Pulmonary artery endothelial cell (primary cell): ENCODE measurements at places on chromosomes 1 and 21. TPM values are rescaled to one million over a fixed set of nuclear protein-coding genes. Genes with fewer than 3 reads are reported as not detected.

The PRKAA2 gene
- total RNA-seq, result 4.3 and 6.2 TPM in 2 replicates

The FBLIM1 gene
- total RNA-seq, result 311 and 321 TPM in 2 replicates

The CFHR4 gene
- total RNA-seq, result not detected in 2 replicates

The SPRR2B gene
- not detected in 2 replicates for total RNA-seq

The TNFSF18 gene
- 41.7 and 45.6 TPM in 2 replicates for total RNA-seq

The KLHL17 gene
- total RNA-seq, result 6.9 and 7.8 TPM in 2 replicates

The ATP1A2 gene
- not detected in 2 replicates for total RNA-seq

The FABP3 gene
- 0.26 and 0.35 TPM in 2 replicates for total RNA-seq

The TMEM82 gene
- total RNA-seq, result not detected in 2 replicates

The SAMD13 gene
- 2.6 and 3.2 TPM in 2 replicates for total RNA-seq

The ANKRD45 gene
- 0.20 and 0.49 TPM in 2 replicates for total RNA-seq

- peak; percentile 84 for DNase-seq
These were observed 44.9 kb downstream of the RAB3B start for GRCh38 chr1:51945591-51945990.

- DNase-seq, result no peak
These were observed 1470.7 kb upstream of the PRMT6 start for GRCh38 chr1:105585791-105586190.

GRCh38 chr1:236657398-236657797 lies 28.9 kb upstream of the ACTN2 start:
- no peak for DNase-seq

DNA sequence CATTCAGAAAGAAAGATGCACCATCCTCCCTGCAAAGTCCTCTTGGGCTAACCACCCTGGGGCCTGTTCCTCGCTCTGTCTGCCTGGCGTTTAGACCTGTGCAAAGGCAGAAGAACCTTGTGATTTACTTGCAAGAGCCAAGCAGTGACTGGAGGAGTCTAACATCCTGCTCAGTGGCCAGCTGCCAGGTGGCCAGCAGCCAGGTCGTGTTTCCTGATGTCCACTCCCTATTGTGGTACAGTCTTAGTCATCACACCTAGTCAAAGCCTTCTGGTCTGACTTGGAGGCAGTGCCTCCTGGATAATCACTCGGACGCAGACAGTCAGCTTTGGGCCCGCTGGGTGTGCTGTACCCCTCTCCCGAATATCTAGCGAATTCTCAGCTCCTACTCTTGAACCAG lies 118.1 kb downstream of the PGBD5 start:
- peak; percentile 83 for DNase-seq

- DNase-seq, result no peak
These were observed 26.3 kb upstream of the TRABD2B start for GRCh38 chr1:48023488-48023887.

GRCh38 chr1:94624203-94624602 lies 82.6 kb upstream of the F3 start:
- no peak for DNase-seq

GRCh38 chr1:147912553-147912952 lies 10.0 kb downstream of the GJA8 start:
- no peak for DNase-seq

DNA sequence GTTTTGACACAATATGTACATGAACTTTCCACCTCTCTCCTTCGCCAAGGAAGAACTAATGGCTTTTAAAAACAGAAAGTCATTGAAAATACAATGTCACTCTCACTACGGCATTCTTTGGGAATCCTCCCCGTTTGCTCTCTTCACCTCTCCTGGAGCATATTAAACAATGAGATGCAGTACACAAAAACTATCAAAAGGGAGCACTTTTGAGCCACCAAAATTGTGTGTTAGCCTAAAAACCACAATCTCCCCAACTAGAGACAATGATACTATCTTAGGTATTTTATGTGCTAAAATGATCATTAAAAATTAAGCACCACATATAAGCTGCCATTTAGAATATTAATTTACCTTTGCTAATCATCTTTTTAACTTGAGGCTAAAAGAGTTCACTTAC lies 425.5 kb downstream of the KCTD3 start:
- DNase-seq, result no peak

GRCh38 chr1:6794164-6794563 lies 8.9 kb downstream of the CAMTA1 start:
- no peak for DNase-seq

- DNase-seq, result no peak
These were observed 970.7 kb downstream of the KCNT2 start for GRCh38 chr1:195637539-195637938.

- no peak for DNase-seq
These were observed 38.6 kb downstream of the TFF3 start for GRCh38 chr21:42276526-42277154.

DNA sequence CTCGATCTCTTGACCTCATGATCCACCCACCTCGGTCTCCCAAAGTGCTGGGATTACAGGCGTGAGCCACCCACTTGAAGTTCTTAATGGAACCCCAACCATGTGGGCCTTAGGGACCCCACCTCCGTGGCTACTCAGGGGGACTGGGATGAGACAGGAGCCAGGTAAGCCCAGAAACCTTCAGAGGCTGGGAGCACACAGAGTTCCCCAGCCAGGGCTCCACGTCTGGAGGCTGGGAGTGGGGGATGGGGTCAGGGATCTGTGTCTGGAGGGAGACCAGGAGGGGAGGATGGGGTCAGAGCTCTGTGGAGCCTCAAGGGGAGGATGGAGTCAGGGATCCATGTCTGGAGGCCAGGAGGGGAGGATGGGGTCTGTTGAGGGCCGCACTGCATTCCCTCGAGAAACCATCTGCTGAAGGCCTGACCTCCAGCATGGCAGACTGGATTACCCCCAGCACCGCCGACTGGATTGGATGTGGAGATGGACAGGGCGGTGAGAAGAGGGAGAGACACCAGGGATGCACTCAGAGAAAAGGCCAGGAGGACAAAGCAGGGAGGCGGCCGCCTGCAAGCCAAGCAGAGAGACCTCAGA lies 2.1 kb upstream of the FTCD start:
- no peak for DNase-seq

GRCh38 chr1:32220746-32221580 lies 1.2 kb downstream of the TMEM234 start:
- DNase-seq, result no peak

DNA sequence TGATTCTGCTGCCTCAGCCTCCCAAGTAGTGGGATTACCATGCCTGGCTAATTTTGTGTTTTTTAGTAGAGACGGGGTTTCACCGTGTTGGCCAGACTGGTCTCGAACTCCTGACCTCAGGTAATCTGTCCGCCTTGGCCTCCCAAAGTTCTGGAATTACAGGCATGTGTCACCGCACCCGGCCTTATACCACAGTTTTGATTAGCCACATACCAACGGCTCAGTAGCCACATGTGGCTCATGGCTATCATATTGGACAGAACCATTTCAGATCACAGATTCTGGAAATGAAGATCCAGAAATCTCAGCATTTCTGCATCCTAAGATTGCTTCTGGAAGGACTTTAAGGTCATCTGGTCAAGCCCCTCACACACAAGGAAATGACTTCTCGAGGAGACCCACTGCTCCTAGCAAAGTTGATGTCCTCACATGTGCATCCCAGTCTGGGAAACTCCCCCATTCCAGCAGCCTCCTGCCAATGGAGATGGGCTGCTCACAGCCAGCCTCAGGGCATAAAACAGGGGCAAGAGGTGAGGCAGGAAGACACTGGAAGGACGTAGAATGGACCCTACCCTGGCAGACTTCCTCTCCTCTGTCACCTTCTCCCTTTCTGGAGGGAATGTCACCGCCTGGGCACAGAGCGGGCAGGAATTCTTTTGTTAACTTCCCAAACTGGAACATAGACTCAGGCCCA lies 17.5 kb upstream of the CITED4 start:
- no peak for DNase-seq

GRCh38 chr1:205038132-205038786 lies 4.8 kb upstream of the CNTN2 start:
- DNase-seq, result no peak

DNA sequence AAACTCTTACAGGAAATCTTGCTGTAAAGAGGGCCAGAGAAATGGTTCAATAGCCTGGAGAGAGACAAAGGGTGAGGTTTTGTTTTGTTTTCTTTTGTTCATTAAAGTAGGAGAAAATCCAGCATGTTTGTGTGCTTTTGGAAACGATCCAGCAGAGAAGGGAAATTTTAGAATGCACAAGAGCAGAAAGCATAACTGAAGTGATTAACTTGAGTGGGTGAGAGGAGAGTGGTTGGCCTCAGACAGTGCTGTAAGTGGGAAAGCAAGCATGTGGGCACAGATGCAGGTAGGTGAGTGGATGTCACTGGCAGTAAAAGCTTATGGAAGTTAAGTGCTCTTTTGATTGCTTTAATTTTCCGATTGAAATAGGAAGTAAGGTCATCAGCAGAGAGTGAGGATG lies 50.2 kb downstream of the EEIG2 start:
- no peak for DNase-seq

DNA sequence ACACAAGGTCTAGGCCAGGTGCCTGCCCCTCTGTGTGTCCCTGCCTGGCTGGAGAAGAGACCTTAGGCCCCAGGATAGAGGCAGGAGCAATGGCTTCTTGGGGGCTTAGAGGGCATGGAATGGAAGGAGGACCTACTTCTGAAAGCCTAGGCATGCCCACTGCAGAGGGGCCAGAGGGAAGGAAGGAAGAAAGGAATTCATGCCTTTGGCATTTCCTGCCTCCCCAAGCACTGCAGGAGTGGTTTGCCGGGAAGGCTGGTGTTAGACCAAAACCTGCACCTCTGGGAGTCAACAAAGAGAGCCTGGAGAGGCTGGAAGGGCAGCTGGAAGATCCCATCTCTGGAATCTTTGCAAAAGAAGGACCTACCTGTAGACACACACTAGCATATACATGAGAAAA lies 50.7 kb upstream of the KCNE2 start:
- DNase-seq, result no peak

DNA sequence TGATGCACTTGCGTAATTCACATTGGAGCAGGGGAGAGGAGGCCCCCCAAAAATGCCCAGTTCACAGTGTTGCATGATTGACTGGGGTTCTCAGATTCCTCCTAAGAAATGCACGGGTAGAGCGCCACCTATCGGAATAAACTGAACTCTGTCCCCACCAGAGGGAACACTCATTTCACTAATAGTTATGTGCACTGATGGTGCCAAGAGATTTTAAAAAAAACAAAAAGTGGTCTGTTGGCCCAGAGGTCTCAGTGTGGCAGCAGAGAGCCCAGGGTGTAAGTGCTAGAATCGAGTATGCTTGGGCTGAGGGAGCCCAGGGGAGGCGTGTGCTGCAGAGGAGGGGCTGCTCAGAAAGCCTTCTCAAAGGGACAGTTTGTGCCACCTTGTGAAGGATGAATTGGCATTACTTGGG lies 6.9 kb downstream of the PINK1 start:
- no peak for DNase-seq

DNA sequence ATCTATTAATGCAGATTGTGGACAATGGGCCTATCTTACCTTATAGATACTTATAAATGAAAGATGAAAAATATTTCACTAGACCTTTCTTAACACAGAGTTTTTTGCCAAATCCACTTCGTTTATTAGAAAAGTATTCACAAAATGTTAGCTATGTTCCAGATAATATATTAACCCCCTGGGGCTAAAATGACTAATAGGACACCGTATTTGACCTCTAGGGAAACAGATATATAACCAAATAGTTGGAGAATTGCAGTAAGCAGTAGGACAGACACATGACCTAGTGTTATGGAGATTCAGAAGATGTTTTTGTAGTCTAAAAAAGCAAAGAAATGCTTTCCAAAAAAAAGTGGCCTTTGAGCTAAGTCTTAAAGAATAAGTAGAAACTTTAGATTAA lies 106.9 kb downstream of the SEC16B start:
- no peak for DNase-seq

DNA sequence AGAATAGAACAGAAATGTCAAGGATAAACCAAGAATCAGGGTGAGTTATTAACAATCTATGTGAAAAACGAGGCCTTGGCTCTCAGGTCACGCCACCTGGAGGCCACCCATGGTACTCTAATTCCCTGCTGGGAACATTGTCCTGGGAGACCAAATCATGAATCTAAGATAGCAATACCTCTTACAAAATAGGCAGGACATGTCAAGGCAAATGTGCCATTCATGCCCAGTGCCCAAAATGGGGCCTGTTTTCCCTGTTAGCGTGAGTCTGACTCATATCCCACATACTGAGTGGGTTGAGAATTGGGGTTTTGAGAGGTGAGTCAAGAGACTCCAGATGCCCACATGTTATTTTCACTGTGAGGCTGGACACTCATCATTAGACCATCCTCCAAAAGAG lies 380.8 kb downstream of the HHIPL2 start:
- no peak for DNase-seq

GRCh38 chr1:77623066-77623465 lies 59.4 kb downstream of the ZZZ3 start:
- DNase-seq, result no peak

DNA sequence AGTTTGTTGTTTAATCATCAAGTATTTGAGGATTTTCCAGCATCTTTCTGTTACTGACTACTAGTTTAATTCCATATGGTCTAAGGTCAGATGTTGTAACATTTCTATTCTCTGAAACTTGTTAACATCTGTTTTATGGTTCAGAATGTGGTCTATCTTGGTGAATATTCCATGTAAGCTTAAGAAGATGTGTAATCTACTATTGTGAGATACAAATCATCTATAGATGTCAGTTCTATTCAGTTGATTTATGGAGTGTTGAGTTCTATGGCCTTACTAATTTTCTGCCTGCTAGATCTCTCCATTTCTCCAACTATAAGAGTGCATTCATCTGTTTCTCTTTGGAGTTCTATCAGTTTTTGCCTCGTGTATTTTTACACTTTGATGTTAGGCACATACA lies 31.5 kb downstream of the WARS2 start:
- DNase-seq, result no peak

- DNase-seq, result no peak
These were observed 49.9 kb downstream of the IRF2BP2 start for GRCh38 chr1:234559902-234560676.

- DNase-seq, result no peak
These were observed 726.5 kb downstream of the PTPRU start for GRCh38 chr1:29962831-29963247.

- DNase-seq, result no peak
These were observed 40.9 kb upstream of the CCDC27 start for GRCh38 chr1:3711381-3711779.

DNA sequence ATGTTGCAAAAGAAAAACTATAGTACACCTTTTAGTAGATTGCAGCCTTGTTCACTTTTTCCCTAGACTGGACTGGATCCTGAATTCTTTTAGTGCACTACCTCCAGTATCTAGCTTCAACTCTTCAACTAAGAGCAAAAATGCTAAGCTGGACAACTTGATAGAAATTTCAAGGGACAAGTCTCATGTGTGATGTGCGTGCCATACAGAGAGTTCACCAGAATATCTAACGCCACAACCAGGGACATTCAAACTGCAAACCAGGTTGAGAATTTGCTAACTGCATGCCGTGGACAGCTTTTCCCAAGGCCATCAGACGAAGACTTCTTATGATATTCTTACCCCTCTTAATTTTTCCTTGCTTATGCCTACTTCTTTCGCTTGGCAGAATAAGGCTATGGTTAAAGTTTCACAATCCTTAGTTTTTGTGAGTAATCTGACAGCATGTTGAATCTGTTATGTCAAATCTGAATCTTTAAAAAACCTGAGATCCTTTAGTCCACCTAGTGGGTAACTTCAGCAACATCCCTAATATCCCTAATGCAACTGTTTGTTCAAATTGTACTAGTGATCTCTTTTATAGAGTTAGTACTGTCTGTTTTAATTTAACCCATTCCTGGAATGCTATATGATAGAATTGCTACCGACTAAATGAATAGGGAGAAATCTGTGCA lies 66.4 kb downstream of the DDAH1 start:
- no peak for DNase-seq
